Activated CD4-positive, alpha-beta T cell treated with anti-CD3 and anti-CD28 coated beads, Interleukin-2, amount 10 ng/mL, durations not matched to agents 7 days and 5 days (primary cell): ENCODE measurements at places on chromosomes 2 and 18.

DNA sequence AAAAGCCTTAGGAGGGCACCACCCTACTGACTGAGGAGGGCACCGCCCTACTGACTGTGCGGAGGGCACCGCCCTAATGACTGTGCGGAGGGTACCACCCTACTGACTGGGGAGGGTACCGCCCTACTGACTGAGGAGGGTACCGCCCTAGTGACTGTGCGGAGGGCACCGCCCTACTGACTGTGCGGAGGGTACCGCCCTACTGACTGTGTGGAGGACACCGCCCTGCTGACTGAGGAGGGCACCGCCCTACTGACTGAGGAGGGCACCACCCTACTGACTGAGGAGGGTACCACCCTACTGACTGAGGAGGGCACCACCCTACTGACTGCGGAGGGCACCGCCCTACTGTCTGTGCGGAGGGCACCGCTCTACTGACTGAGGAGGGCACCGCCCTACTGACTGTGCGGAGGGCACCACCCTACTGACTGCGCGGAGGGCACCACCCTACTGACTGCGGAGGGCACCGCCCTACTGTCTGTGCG lies 150.2 kb upstream of the NFATC1 start:
- peak; percentile 37 for DNase-seq

DNA sequence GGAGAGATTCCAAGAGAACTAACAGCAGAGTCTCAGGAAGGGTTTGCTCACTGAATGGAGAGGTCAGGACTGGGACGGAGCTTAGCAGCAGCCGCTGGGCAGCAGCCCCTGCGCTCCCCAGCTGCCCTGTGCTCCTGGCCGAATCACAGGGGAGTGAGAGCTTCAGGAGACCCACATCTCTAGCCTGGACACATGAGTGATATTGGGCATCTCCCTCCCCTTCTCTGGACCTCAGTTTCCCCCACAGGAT lies 511 bp downstream of the MATN3 start:
- DNase-seq = no peak

GRCh38 chr2:231786917-231787292 lies 660 bp downstream of the COPS7B start:
- no peak for DNase-seq

- DNase-seq = peak; percentile 35
These were observed 153.4 kb downstream of the GPD2 start for GRCh38 chr2:156589381-156590079.

GRCh38 chr2:88116669-88117432 lies 11.0 kb downstream of the FABP1 start:
- no peak for DNase-seq

- no peak for DNase-seq
These were observed 97.0 kb downstream of the TFCP2L1 start for GRCh38 chr2:121187982-121188411.

- no peak for DNase-seq
These were observed 79.1 kb downstream of the FIGN start for GRCh38 chr2:163656622-163657280.

- no peak for DNase-seq
These were observed 488.7 kb downstream of the SUCLG1 start for GRCh38 chr2:83970217-83970929.

- DNase-seq = no peak
These were observed 634 bp downstream of the MTIF2 start for GRCh38 chr2:55268288-55268906.

DNA sequence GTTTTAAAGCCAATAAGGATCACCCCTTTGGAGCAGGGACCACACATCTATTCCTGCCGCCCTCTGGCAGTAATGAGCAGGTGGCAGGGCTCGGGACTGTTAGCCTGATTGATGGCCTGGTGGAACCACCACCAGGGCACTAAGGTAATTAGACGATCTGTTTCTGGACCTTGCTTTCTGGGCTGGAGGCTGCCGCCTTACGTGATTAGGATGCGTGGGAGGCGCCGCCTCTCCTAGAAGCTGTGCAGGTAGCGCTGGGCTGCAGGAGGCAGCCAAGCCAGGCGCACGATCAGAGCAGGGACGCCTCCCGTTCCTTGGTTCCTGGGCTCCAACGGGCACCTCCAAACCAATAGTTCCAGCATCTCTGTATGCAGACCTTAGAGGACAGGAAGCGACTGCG lies 242.6 kb upstream of the RAB12 start:
- DNase-seq = no peak

DNA sequence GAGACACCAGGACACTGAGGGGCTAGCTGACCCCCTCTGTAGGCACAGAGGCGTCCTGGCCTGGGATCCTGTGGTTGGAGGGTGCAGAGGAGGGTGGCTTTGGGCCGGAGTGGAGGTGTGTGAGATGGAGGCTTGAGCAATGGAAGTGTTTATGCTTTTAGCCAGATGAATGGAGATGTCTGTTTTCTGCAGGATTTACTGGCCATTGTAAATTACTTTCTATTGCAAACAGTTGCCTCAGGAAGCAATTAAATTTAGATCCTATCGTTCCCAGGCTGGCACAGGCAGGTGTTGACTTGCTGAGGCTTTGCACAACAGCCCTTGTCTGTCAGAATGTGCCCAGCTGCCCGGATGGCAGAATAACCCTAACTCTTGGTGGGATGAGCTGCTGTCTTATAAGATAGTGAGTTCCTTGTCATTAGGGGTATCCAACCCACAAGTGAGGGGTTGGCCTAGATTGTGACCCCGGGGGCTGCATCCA lies 1.8 kb upstream of the ARID5A start:
- no peak for DNase-seq

GRCh38 chr18:37986665-37987064 lies 421.1 kb upstream of the CELF4 start:
- no peak for DNase-seq

- DNase-seq = no peak
These were observed 105.8 kb downstream of the BABAM2 start for GRCh38 chr2:27996156-27996922.

DNA sequence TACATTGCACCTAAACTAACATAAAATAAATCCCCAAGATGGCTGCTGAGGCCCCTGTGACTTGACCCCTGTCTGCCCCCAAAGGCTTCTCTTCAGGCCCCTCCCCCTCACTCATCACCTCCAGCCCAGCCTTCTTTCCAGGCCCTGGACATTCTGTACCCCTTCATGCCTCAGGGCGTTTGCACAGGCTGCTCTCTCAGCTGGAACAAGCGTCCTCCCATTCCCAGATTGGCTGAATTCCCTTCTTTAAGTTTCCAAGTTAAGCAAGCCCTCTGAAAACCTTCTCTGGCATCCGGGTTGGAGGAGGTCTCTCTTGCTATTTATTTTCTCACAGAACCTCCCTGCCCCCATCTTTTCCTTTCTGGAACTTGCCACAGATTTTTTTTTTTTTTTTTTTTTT lies 165.2 kb upstream of the BCL2L11 start:
- DNase-seq = no peak

DNA sequence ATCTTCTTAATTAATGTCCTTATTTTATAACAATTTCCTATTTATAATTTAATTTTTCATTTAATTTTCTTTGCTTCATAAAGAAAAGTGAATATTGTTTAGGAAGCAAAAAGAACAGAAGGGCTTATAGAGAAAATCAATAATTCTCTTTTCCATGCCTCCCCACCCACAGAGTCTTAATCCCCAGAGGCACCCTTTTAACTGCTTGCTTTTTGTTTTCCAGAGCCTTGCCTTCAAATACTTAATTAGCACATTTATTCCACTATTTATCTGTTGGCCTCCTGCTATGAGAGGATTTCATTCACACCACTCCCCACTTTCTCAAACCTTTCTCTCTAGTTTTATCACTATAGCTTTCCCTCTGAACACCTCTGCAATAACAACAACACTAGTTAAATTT lies 373.6 kb downstream of the MBD2 start:
- no peak for DNase-seq

DNA sequence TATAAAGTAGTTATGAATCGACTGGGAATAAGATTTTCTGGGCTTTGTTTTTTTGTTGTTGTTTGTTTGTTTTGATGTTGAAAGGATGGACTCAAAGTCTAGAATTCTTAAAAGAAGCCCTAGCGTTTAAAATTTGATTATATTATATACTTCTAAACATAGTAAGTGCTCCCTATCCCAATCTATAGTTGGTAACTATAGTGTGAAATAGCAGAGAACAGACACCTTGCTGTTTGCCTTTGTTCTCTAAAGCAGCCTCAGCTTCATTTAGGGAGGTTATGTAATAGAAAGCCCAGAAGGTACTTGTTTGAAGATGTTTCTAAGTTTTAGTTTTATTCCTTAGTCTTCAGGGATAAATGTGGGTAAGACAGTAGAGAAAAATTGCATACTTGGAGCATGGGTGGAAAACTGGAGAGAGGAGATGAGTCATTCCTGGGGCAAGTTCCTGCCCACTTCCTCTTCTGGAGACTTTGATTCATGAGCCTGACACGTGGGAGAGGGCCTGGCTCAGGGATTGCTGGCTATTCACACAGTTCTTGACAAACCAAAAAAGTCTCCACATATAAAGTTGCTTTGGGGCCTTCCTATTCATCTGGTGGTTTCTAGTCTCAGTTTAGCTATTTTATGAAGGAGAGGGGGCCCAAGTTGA lies 131.9 kb downstream of the MYO1B start:
- DNase-seq = no peak

DNA sequence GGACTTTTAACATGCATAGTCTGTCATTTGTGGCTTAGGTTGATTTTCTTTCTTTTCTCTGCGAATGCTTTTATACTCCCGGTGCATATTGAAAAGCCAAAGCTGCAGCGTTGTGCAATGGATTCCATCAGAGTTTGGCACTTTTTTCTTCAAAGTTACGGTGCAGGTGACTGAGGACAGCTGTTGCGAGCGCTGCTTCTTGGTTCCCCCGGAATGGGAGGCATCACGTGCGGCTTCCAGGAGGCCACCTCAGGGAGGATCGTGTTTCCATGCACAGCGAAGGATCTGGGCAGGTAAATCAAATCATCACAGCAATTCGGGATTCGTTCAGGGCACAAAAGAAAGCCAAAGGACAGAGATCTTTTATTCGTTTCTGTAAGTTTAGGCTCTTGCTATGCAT lies 109.6 kb upstream of the ALKAL2 start:
- no peak for DNase-seq

DNA sequence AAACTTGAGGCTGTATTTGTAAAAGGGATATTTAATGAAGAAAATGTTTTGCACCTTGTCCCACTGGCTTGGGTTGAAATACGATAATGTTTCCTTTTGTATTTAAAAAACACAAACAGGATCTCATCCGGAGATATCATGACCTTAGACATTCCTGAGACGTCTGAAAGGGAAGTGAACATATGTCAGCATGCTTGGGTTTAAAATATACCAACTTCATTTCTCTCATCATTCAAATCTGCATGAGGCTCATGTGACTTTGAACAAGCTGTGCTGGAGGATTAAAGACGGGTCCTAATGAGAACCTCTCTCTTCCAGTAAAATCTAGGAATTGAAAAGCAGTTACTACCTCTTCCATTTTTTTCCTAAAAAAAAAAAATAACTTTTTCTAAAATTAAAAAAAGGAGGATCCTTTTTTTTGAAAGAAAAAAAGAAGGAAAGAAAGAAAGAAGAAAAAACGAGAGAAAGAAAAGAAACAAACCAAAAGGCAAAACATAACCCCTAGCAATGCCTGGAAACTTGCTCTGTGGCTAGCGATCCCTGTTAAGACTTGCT lies 106.8 kb upstream of the ZFP36L2 start:
- no peak for DNase-seq

- no peak for DNase-seq
These were observed 21.4 kb downstream of the CHMP1B start for GRCh38 chr18:11872479-11873136.

- no peak for DNase-seq
These were observed 26.9 kb downstream of the AGAP1 start for GRCh38 chr2:235520787-235521186.

- DNase-seq = no peak
These were observed 43.3 kb downstream of the FER1L5 start for GRCh38 chr2:96685577-96686459.

DNA sequence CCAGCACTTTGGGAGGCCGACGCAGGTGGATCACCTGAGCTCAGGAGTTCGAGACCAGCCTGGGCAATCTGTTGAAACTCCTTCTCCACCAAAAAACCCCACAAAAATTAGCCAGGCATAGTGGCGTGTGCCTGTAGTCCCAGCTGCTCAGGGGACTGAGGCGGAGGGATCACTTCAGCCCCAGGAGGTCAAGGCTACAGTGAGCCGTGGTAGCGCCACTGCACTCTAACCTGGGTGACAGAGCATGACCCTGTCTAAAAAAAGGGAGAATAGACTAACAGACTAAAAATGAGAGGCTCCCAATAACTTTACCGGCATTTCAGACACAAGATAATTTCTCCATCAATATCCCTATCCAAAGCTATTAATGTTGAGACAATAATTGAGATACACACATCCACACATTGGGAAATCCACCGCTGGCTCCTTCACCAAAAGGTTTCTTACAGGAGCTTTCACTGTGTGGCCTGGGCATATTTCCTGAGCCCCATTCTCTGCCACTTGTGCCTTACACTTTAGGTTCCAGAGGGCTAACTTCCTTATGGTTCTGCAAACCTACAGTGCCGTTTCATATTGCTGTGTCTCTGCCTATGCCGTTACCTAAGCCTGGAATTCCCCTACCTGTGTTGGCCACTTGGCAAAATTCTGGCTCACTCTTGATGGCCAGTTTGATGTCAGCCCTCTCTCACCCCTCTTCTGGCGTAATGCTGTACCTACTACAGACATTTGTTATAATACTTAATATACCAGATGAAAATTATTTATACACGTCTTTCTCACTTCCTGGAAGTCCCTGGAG lies 115.8 kb upstream of the ZFP36L2 start:
- no peak for DNase-seq

DNA sequence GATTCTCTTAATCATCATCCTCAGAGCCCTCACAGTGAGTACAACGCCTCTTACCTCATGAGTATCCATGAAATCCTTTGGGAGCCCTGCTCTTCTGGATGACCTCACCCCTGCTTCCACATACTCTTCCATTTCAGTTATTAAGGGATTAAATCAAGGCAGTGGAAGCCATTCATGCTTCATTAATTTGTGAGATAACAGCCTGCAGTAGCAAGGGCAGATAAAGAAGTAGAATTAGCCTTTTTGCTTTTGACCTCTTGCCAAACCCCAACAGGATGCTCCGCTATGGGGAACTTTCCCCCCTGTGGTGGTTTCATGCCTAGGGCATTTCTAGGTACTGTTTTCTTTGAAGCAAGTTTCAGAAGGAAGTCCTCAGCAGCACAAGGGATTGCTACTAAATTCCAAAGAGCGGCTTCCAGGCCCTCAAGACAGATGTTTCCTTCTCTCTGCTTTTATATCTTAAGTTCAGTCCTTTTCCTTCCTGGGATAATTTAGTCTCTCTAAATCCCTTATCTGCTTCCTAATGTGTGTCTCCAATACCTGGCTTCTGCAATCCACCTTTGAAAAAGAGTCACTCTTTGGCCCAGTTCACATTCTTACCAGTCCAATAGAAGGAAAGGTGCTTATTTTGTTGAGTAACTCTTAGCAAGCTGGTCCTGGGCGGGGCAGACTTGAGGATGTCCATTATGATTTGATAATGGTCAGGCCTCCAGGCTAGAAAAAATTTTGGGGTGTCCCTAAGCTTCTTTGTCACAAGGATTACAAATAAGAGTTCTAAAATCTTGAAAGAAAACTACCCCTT lies 76.9 kb downstream of the MYO1B start:
- DNase-seq = peak; percentile 20

DNA sequence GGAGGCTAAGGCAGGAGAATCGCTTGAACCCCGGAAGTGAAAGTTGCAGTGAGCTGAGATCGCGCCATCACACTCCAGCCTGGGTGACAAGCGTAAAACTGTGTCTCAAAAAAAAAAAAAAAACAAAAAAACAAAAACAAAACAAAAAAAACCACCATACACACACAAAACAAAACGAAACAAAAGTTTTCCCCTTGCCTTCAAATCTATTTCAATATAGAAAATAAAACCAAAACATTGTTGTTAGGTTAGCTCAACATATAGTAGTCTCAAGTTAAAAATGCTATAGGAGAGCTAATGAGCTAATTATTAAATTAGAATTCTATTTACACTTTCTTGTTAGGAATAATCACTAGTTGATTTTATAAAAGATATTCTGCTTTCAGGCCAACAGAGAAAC lies 43.3 kb downstream of the FBXO11 start:
- no peak for DNase-seq
